Activated CD4-positive, alpha-beta T cell treated with anti-CD3 and anti-CD28 coated beads, Interleukin-2, amount 10 ng/mL, durations not matched to agents 7 days and 5 days (primary cell): ENCODE measurements at places on chromosomes 16 and 17. TPM values are rescaled to one million over a fixed set of nuclear protein-coding genes. Genes with fewer than 3 reads are reported as not detected.

DNA sequence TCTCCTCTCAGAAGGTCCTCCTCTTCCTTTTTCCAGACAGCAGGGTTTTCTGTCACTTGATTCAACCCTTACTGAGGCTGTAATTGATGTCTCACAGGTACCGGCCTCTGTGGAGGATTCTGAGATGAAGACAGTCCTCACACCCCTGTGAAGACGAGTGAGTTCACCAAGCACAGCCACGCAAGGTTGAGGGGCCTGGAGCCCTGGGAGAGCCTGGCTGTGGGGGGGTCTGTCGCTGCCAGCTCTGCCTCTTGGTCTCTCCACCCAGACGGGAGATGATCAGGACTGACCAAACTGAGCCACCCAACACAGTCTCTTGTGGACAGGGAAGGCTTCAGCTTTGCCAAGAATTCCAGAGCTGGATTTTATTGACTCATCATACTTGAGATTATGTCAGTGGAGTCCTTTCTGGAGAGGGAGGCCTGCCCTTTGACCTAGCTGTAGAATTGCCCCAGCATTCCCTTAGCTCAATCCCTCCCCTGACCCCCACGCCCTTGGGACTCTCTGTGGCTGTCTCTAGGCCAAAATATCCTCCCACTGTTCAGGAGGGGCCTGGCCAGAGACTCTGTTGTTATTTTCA, 51.1 kb upstream of the CRHR1 start:
- H3K36me3 ChIP-seq, result no peaks in the 10 kb centered on the region
- no peak overlapping the region for H3K4me3 ChIP-seq
- peaks cover 15% of the 10 kb centered on the region for H3K27me3 ChIP-seq
- H3K27ac ChIP-seq, result no peak overlapping the region
- no peaks in the 10 kb centered on the region for H3K4me1 ChIP-seq

GRCh38 chr16:117379-118365, 20.8 kb downstream of the NPRL3 start:
- peaks cover 12% of the 10 kb centered on the region for H3K36me3 ChIP-seq
- H3K4me1 ChIP-seq, result peaks cover 6% of the 10 kb centered on the region
- peak; percentile 74 for DNase-seq
- H3K27ac ChIP-seq, result no peak overlapping the region
- no peaks in the 10 kb centered on the region for H3K27me3 ChIP-seq

DNA sequence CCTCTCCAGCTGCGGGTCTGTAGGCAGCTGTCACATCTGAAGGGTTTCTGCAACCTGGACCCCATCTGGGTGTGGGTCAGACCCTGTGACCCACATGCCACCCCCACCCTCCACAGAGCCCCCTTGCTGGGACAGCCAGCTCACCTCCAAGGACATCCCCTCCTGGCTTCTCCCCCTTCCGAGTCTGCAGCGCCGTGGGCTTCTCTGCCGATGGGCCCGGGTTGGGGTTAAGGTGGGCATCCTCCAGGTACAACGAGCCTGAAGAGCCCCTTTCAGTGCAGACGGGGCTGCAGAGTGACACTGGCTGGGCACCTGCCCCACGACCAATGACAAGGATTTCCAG, 28.9 kb downstream of the OR1D5 start:
- no peak overlapping the region for H3K27ac ChIP-seq
- no peak overlapping the region for H3K4me3 ChIP-seq
- no peak for DNase-seq
- H3K4me1 ChIP-seq, result no peaks in the 10 kb centered on the region
- H3K27me3 ChIP-seq, result no peaks in the 10 kb centered on the region

DNA sequence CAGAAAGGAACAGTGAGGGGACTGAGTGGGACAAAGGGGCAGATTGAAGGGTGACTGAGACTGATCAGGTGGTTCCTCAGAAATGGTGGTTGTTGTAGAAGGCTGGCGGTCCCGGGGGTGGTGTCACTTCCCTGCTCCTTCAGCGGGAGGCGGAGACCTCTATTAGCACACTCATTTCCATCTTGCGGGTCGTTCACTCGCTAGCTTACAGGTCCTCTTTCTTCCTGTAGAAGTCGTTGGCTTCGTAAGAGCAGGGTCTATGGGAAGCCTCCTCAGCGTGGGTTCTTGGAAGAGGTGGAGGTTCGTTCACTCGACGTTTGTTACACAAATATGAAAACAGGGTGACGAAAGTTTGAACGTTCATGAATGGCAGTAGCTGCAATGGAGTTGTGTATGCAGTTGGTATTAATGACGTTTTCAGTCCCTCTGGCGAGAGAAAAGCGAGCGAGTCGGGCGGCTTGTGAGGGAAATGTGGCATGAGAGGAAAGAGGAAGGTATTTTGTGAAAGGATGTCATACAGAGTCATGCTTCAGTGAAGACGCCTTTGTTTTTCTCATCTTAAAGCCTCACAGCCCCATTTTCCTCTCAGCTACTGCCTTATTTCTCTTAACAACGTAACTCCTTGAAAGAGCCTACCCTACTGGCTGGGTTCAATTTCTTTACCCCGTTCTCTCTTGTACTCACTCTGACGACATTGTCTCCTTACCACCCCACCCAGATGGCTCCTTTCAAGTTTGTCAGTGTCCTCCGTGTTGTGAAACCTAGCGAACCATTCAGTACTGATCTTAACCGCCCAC, 667 bp downstream of the EFCAB13 start:
- H3K36me3 ChIP-seq, result peaks cover 6% of the 10 kb centered on the region
- peaks cover 26% of the 10 kb centered on the region for H3K4me1 ChIP-seq
- H3K27me3 ChIP-seq, result peaks cover 16% of the 10 kb centered on the region
- peak; percentile 59 for DNase-seq
- H3K4me3 ChIP-seq, result peak overlapping the region; percentile 85

Gene VPS25
- total RNA-seq, result 59.4 TPM

Gene TBC1D26
- total RNA-seq, result not detected
